GM23248 (cell line): ENCODE measurements at places on chromosomes 1 and 21. TPM values are rescaled to one million over a fixed set of nuclear protein-coding genes. Genes with fewer than 3 reads are reported as not detected.

BECN2 gene
- not detected in 2 replicates for polyA plus RNA-seq

FBXO28 gene
- 14.9 and 15.5 TPM in 2 replicates for polyA plus RNA-seq

ACAP3 gene
- 11.6 and 11.8 TPM in 2 replicates for polyA plus RNA-seq

RIPPLY3 gene
- not detected in 2 replicates for polyA plus RNA-seq

S100A14 gene
- 0.31 and 0.32 TPM in 2 replicates for polyA plus RNA-seq

RIMS3 gene
- polyA plus RNA-seq: 0.08 and 0.18 TPM in 2 replicates

C1orf141 gene
- not detected in 2 replicates for polyA plus RNA-seq

VAV3 gene
- polyA plus RNA-seq: 0.23 and 0.24 TPM in 2 replicates

ZBTB8A gene
- polyA plus RNA-seq: 6.8 and 8.5 TPM in 2 replicates

CYP4B1 gene
- not detected in 2 replicates for polyA plus RNA-seq
